Aorta (tissue), 5 donors: ENCODE measurements at places on chromosomes 4 and X. TPM values are rescaled to one million over a fixed set of nuclear protein-coding genes. Genes with fewer than 3 reads are reported as not detected.

DNA sequence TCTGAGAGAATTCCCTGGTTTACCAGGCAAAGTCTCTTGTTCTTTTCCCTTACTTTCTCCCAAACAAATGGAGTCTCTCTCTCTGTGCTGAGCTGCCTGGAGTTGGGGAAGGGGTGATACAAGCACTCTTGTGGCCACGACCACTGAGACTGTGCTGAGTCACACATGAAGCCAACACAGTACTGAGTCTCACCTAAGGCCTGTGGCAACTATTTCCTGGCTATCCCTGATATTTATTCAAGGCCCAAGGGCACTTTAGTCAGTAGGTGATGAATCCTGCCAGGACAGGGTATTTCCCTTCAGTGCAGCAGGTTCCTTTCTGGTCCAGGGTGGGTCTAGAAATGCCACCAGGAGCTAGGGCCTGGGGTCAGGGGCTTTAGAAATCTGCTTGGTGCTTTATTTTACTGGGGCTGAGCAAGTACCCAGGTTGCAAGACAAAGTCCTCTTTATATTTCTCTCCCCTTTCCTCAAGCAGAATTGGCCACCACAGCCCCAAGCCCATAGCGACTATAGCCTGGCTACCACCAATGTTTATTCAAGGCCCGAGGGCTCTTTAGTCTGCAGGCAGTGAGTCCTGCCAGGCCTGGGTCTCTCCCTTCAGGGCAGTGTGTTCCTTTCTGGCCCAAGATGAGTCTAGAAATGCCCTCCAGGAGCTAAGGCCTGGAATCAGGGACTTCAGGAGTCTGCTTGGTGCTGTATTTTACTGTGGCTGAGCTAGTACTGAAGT is 10.5 kb downstream of the ARL13A start:
- no peak for DNase-seq

DNA sequence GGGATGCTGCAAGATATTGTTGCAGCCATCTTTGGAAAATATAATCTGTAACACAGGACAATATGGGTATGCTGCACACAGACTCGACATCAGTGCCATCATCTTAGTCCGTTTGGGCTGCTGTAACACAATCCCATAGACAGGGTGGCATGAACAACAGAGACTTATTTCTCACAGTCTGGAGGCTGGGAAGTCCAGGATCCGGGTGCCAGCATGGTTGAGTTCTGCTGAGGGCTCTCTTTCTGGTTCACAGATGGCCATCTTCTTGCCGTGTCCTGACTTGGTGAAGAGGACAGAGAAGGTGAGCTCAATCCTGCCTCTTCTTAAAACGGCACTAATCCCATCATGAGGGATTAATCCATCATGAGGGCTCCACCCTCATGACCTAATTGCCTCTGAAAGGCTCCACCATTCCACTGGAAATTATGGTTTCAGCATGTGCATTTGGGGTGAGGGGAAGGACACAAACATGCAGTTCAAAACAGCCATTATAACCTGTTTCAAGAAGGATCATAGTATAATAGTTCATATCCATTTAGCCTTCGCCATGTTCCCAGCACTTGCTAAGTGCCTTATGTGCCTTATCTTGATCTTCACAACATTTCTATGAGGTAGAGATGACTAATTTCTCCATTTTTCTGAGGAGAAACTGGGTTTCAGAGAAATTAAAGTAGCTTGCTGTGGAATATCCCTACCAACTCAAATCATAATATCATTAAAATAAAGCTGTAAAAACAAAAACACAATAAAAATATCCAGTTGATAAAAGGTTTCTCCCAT is 27.9 kb upstream of the SPP1 start:
- DNase-seq, result no peak

DNA sequence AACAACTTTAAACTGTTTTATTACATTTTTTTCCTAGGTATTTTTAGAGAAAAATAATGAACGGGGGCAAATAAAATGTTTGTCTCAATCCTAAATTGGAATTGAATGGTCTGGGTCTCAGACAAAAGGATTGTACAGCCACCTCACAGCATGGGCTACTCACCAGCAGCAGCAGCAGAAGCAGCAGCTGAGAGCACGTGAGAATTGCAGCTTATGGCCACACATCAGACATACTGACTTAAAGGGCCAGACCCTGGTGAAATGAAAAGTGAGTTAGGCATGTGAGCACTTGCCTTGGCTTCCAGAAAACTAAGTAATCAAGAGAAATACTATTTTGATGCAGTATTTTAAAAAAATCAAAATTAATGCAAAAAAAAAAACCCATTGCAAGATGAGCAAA is 56.6 kb downstream of the AASDH start:
- no peak for DNase-seq

GRCh38 chr4:87624698-87625097 is 16.4 kb downstream of the DSPP start:
- no peak for DNase-seq

DNA sequence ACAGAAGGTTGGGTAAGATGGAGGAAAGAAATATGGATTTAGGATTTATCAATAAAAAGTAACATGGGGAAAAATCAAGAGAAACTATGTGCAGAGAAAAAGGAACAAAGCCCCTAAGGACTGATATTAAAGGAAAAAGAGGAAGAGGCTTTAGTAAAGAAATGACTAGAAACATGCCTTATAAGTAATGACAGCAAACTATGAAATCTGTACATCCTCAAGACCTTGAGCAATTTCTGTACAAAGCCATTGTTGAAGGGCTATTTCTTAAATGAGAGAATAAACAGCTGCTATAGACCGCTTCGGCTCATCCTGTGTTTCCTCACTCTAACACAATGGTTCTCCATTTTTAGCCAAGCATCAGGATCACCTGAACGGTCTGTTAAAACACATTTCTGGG is 180.3 kb upstream of the ATOH1 start:
- DNase-seq, result no peak

GRCh38 chr4:76024065-76024464 is 768 bp upstream of the CXCL10 start:
- DNase-seq, result no peak

DNA sequence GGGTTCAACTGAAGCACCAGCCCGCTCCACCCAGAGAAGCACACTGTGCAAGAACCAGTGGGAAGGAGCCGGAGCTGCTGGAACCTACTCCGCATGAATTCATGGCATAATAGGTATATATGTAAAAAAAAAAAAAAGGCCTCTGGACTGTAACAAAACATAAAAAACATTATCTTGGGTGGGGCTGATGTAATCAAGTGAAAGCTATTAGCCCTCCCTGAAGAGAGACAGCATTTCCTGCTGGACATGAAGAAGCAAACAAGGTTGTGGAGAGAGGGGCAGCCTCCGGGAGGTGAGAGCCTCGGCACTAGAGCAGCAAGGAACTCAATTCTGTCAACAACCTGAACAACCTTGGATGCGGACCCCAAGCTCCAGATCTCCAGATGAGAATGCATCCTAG is 50.7 kb downstream of the PLAC1 start:
- DNase-seq, result no peak

SHROOM4 gene
- total RNA-seq, result 16.4 TPM

MMRN1 gene
- total RNA-seq, result 87.0 TPM

UGT2B10 gene
- total RNA-seq, result not detected

EGFL6 gene
- total RNA-seq, result 0.23 TPM
